ENCODE measurements at places on chromosomes 7 and 10.

DNA sequence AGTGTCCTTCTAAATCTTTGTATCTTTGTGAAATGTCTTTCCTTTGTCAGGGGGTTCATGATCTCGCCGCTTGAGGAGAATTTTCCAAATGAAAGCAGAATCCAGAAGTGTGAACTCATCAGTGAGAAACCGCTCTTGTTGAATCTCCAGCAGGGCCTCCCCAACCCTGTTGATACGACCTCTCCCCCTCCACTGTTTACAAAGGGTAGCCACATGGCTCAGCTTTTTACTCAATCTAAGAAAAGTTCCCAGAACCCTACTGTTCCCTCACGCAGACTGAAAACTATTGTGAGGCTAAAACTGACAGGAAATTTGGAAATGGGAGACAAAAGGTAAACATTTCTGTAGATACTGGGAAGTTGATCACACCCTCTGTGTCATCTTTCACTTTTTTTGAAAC, 73.9 kb downstream of the SEMA3C start:
- no peak for DNase-seq

- DNase-seq: no peak
These were observed 105.2 kb downstream of the THSD7A start for GRCh38 chr7:11726794-11727155.

DNA sequence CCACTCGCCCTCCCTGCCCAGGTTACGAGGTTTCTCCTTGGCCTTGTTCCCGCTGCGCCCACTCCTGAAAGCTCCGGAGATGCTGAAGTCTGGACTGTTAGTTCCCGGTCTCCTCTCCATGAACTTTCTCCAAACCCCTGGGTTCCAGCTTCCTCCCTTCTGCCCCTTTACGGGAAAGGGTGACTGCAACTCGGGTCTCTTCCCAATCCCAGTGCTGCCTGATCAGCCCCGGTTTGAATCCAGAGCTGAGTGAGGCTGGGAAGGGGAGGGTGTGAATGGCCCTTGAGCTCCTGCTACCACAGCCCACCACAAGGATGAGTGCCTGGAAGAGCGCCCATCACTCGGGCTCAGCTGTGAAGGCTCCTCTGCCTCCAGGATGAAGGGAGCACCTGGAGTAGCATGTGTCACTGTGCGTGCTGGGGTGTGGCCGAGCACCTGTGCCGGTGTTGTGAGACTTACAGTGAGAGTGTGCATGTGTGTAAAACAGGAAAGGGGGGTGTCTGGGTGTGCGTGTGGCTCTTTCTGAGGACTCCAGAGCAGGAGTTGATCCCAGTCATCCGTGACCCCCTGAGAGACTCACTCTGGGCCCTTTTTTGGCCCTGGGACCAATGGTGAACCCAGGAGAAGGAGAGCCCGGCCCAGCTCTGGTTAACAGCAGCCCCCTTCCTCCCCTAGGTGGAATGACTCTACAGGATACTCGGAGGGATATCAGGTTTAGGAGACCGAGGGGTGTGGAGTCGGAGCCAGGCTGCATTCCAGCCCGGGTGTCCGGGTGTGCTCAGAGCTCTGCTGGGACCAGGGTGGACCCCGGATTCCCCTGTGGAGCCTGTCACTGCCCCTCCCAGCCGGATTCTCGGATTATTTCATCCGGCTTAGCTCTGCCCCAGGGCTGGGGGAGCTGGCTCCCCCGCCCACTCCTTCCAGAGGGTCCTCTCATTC, 1.1 kb upstream of the ZNF467 start:
- DNase-seq: no peak

- no peak for DNase-seq
These were observed 12.2 kb upstream of the C10orf105 start for GRCh38 chr10:71731791-71732190.

- DNase-seq: no peak
These were observed 26.3 kb upstream of the COL1A2 start for GRCh38 chr7:94368371-94368791.

- no peak for DNase-seq
These were observed 117.8 kb upstream of the AKR1E2 start for GRCh38 chr10:4708123-4708759.

DNA sequence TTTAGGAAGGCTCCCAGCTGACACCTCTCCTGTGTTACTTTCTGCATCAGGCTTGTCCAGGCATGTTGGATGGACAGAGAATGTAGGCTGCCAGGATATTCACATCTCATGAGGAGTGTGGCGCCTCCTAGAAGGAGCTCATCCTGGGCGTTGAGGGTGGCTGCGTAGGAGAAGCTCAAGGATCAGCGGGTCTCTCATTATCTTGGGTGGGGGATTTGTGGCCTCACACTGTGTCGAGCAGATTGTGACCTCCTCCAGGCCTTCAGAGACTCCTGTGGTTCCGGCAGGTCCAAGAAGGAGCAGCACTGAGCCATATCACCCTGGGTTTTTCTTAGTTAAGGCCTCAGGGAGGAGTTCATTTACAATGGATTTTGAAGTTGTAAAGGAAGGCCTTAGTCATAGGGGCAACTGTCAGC, 8.7 kb upstream of the COBL start:
- DNase-seq: no peak

DNA sequence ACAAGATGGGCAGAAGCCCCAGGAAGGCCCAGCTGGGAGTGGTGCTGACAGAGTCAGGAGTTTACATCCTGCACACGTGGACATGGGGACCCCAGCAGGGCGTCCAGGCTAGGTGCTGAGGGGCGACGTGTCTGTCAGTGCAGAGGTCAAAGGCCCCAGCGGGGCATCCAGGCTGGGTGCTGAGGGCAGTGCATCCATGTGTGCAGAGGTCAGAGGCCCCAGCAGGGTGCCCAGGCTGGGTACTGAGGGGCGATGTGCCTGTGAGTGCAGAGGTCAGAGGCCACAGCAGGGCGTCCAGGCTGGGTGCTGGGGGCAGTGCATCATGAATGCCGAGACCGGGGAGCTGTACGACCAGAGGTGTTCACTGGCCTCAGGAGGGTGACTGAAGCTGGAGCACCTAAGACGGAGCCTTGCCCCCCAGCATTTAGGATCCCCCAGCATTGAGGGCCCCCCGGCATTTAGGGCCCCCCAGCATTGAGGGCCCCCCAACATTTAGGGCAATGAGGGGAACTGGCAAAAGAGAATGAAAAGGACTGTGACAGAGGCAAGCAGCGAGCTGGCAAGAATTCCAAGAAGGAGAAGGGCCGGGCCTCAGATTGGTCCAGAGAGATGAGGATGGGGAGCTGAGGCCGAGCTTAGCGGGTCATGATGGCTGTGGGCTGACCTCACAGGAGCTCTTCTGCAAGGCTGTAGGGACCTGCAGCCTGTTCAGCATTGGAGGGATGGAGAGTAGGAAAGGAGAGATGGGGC, 474.9 kb downstream of the PTPRN2 start:
- DNase-seq: no peak

- no peak for DNase-seq
These were observed 421 bp downstream of the SMURF1 start for GRCh38 chr7:99143521-99143852.

DNA sequence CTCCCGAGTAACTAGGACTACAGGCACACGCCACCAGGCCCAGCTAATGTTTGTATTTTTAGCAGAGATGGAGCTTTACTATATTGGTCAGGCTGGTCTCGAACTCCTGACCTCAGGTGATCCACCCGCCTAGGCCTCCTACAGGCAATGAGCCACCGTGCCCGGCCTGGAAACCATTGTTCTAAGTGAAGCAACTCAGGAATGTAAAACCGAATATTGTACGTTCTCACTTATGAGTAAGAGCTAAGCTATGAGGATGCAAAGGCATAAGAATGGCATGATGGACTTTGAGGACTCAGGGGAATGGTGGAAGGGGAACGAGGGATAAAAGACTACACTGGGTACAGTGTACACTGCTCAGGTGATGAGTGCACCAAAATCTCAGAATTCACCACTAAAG, 235.1 kb upstream of the AUTS2 start:
- no peak for DNase-seq
